Left lobe of liver (tissue), 2 donors: ENCODE measurements at places on chromosomes 5 and 9.

DNA sequence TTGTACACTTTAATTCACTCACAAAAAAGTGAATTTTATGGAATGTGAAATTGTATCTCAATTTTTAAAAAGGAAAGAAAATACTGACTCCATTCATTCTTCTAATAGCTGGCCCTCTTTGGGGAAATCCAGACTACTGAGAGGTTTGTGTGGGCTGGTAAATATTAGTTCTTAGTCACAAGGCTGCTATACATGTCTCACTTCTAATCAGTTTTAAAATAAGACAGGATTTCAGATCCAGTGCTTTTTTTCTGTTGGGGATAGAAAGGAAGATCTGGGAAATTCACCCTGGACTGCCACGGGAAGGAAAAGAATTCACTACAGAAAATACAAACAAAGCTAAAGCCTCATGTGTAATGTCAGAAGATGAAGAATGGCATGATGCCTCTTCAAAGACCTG is 32.7 kb upstream of the ADAMTSL1 start:
- no peak for DNase-seq

DNA sequence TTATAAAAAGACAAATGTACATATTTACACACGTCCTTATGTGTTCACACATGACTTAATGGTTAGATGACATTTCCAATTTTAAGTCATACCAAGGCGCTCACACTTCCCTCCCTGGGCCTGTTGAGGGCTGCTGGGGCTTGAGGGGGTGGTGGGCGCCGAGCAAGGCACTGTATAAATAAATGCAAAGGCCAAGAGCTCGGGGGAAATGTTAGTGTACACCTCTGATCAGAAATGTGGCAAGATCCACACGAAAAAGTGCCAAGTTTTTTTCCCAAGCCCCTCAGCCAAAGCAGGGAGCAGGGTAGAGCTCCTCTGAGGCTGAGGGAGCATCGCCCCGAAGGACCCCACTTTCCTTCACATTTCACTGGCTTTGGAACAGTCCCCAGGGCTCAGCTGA is 7.5 kb downstream of the IRF1 start:
- peak; percentile 23 for DNase-seq

- DNase-seq, result no peak
Measured at GRCh38 chr5:112795944-112796678, 58.4 kb downstream of the APC start.

- DNase-seq, result no peak
Measured at GRCh38 chr5:169763376-169764017, 126.4 kb downstream of the DOCK2 start.

GRCh38 chr9:98862936-98863335 is 55.5 kb downstream of the GALNT12 start:
- no peak for DNase-seq

- DNase-seq, result no peak
Measured at GRCh38 chr5:102782217-102782872, 27.2 kb downstream of the PAM start.

GRCh38 chr5:159456722-159457465 is 126.6 kb upstream of the IL12B start:
- DNase-seq, result no peak

- DNase-seq, result no peak
Measured at GRCh38 chr5:127813633-127814587, 110.7 kb downstream of the CCDC192 start.

DNA sequence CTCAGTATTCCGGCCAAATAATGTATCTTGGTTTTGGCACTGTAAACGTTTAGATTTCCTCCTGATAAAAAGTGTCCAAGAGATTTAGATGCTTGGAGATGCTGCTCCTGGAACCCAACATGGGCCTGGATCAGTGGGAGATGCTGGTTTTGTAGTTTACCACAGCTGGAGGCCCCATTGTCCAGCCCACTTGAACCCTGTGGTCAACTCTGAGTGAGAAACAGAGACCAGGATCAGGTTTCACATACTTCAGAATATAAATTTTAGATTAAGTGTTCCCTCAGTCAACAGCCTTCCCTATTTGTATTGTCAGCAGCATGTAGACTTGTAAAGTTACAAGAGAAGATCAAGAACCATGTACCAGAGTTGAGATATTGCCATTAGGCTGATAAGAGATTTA is 144.7 kb upstream of the C9orf72 start:
- DNase-seq, result no peak

GRCh38 chr5:111512375-111513130 is at the start of gene STARD4:
TSS of gene STARD4 (minus strand) at chr5:111512535. CDS start at chr5:111507433, 5,102 bp downstream.
- peak; percentile 97 for DNase-seq

DNA sequence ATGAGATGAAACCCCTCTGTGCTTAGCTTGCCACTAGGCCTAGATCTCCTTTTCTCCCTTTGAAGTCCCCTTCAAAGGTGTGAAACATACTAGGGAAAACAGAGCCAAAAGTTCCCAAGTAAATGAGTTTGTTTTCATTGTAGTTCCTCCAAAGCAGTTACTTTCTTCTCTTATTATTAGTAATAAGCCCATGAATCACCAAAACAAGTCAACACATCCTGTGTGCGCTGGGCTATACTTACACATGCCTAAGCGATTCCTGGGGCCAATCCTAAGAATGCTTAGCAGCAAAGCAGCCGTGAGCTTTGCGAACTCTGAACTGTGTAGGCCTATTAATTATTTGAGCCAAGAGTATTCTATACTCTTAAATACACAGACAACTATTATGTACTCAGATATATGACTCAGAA is 7.6 kb downstream of the ENC1 start:
- no peak for DNase-seq

DNA sequence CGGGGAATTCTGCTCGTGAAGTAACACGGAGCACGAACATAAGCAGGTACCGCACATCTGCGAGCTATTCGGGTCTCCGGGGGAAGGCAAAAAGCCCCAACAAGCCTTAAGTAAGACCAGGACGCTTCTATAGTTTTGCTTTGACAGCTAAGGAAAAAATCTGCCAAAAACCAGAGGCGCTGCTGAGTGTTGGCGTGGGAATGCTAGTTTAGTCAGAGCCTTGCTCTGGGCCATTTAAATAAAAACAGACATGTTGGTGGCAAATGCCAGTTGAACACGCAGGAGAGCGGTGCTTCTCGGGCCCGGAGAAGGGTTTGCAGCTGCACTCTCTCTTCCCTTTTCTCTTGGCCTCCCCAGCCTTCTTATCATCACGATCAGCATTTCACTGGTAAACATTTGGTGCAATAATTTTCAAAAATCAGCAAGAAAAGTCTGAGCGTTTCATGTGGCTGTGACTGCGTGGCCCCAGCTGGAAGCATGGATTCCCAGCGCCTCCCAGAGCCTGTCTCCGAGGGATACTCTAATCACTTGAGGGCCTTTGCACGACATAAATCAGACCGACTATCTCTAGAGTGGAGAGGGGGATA is 6.4 kb upstream of the NOTCH1 start:
- DNase-seq, result no peak

GRCh38 chr5:77102549-77102948 is 15.5 kb upstream of the ZBED3 start:
- no peak for DNase-seq

GRCh38 chr9:85163415-85163814 is 493.9 kb downstream of the NTRK2 start:
- DNase-seq, result no peak

GRCh38 chr9:31776471-31776870 is 608.0 kb upstream of the ACO1 start:
- no peak for DNase-seq

GRCh38 chr9:69168709-69169217 is 5.3 kb upstream of the TJP2 start:
- peak; percentile 92 for DNase-seq

DNA sequence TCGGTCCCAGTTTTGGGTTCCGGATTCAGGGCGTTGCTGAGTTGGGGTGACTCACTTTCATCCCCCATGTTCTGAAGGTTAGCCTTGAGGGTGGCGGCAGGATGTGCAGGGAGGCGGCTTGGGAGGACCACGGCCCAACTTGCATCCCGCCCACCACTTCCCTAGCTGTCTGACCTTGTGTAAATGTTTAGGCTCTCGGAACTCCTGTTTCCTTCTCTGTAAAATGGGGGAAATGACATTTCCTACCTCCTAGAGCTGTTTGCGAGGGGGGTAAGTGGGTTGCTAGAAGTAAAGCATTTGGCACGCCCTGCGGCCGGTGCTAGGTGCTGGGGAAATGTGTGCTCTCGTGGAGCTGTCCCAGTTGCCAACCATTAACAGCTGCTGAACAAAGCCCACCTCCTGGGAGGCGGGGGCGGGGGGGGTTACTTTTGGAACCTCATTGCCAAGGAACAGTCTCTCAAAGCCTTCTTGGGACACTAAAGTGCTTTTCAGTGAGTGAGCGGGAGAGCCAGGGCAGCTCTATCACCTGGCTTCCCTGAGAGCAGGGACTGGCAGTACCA is 27.5 kb downstream of the PTGES2 start:
- DNase-seq, result peak; percentile 76

GRCh38 chr9:92094655-92095054 is 20.6 kb downstream of the SPTLC1 start:
- DNase-seq, result no peak

DNA sequence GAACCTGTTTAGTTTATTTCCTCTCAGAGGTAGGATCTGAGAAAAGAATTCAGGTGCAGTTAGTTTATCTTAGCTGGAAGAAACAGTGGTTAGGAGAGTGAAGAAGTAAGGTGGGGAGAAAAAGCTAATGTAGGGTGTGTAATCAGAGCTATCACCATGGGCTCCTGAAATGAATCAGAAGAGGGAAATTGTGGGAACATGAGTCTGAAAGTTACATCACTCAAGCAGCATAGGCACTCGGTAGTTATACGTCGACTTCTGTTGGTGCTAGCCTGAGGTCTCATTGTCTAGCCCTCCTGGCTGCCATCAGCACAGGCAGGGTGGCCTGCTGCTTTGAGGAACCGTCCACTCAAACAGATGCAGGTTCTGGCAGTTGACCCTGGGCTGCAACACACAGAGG is 56.7 kb upstream of the NPR3 start:
- no peak for DNase-seq

- no peak for DNase-seq
Measured at GRCh38 chr5:14743601-14744295, 79.2 kb downstream of the OTULIN start.

GRCh38 chr5:93519740-93520139 is 61.3 kb downstream of the NR2F1-AS1 start:
- no peak for DNase-seq

GRCh38 chr9:12595400-12595799 is 97.8 kb upstream of the TYRP1 start:
- DNase-seq, result no peak
